Glomerular endothelial cell (primary cell): ENCODE measurements at places on chromosomes 6 and 20. TPM values are rescaled to one million over a fixed set of nuclear protein-coding genes. Genes with fewer than 3 reads are reported as not detected.
A peak's percentile ranks its signal among the peaks of the same experiment; 100 is the strongest.

- no peak for DNase-seq
Observed at GRCh38 chr6:157798851-157799250, 24.2 kb upstream of the SNX9 start.

- no peak for DNase-seq
Observed at GRCh38 chr6:104396077-104396476, 463.6 kb downstream of the HACE1 start.

DNA sequence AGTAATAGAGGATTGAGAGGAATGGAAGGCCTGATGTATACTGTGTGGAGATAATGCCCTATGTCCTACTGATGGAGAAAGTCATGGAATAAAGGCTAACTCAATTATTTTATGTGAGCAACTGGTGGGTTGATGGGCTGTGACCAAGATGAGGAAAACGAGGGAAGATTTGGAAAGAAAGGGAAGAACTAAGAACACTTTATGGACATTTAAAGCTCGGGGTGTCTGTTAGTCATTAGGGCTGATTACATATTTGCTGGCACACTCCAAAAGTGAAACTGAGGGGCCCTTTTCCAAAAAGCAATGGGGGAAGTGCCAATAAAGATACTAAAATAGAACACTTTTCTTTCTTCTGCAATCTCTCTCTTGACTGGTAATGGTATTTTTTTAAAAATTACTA is 439.5 kb downstream of the PLCB1 start:
- no peak for DNase-seq

GRCh38 chr6:26241033-26241895 is 123.7 kb upstream of the BTN3A2 start:
- no peak for DNase-seq

DNA sequence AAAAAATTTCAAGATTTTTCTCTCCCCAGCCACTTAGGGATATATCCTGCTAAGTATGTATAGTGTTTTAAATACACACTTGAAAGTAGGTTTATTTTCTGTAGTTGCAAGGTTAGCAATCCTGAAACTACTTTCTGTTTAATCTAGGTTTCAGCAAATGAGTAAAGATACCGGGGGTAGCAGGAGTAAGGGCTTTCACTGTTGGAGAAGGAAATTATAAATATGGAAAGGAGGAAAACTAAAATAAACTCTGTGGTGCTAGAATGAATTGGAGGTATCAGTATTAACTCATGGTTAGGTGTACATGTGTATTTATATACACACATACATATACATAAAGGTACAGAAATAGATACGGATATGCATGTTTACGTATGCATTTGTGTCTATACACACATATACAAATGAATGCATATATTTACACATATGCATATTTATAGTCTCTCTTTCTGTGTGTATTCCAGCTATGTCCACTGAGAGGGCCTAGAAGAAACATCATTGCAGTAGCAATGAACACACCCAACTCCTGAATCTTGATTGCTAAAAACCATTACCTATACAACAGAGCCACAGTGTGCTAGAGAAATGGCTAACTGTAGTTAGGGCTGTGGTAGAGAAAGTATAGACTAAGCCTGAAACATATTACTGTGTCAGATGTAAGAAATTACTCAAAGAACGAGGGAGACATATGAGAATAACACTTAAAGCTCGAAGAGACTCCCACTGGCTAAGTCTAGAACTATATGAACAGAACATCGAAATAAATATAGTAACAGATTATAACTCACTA is 95.9 kb upstream of the EMILIN3 start:
- DNase-seq, result no peak

GRCh38 chr6:159716247-159717096 is 10.8 kb upstream of the WTAP start:
- DNase-seq, result no peak

GRCh38 chr6:148263010-148263409 is 79.6 kb upstream of the SASH1 start:
- no peak for DNase-seq

DNA sequence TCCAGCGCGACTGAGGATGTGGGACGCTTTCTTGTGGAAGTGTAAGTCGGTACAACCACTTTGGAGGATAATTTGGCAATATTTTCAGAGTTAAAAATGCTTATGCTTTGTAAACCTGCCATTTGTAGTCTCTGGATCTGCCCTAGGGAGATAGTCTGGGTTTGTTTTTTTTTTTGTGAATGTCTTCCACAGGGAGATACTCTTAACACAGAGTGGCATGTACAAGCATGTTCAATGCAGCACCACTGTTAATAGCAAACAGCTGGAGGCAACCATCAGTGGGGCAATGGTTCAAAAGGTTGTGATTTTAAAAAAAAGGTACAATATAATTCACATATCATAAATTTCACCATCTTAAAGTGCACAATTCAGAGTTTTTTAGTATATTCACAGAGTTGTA is 22.4 kb downstream of the SLC9A8 start:
- no peak for DNase-seq

- no peak for DNase-seq
Observed at GRCh38 chr6:135481783-135482369, 15.7 kb downstream of the AHI1 start.

DNA sequence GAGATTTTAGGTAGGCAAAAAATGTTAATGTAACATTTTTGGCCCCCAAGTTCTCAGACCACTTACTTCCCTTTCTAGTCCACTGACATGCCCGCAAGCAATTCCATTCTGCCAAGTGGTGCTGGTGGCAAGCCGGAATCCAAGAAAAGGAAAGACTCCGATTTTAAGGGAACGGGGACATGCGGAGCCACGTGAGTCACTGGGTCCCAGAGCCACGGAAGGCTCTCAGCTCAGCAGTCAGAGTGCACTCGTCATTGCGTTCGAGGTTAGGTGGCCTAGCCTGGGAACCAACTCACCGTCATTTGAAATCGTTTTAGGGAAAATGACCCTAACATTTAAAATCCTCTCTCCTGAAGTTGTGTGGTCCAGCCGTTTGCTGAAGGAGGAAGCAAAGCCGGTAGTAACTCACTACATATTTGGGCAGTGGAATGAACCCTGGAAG is 711 bp upstream of the SIRT5 start:
- DNase-seq, result no peak

- no peak for DNase-seq
Observed at GRCh38 chr20:58064411-58065010, 163.9 kb downstream of the ANKRD60 start.

DNA sequence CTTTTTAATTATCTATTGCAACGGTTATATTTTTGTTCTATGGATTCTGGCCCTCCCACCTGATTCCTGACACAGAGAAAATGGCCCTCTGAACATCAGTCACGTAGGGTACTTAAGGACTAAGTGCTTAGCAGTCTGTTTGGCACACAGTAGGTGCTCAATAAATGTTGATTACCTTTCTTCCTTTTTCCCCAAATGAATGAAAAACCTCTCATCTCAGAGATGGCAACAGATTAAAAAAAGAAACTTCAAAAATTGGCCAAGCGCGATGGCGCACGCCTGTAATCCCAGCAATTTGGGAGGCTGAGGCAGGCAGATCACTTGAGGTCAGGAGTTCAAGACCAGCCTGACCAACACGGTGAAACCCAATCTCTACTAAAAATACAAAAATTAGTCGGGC is 31.5 kb downstream of the ATXN1 start:
- no peak for DNase-seq

GRCh38 chr20:59850018-59850641 is 83.3 kb downstream of the SYCP2 start:
- DNase-seq, result peak; percentile 4

The BPIFA1 gene
- not detected in 2 replicates for total RNA-seq

The GABRR2 gene
- total RNA-seq, result 0.18 TPM in 1 of 2 replicates, not detected in the other

The CCN5 gene
- total RNA-seq, result not detected in 2 replicates

The SLC35D3 gene
- not detected in 2 replicates for total RNA-seq

The ULBP2 gene
- 9.7 and 19.0 TPM in 2 replicates for total RNA-seq

The TPD52L1 gene
- 5.1 and 9.6 TPM in 2 replicates for total RNA-seq
